H9 (cell line): ENCODE measurements at places on chromosomes 2 and 18.

DNA sequence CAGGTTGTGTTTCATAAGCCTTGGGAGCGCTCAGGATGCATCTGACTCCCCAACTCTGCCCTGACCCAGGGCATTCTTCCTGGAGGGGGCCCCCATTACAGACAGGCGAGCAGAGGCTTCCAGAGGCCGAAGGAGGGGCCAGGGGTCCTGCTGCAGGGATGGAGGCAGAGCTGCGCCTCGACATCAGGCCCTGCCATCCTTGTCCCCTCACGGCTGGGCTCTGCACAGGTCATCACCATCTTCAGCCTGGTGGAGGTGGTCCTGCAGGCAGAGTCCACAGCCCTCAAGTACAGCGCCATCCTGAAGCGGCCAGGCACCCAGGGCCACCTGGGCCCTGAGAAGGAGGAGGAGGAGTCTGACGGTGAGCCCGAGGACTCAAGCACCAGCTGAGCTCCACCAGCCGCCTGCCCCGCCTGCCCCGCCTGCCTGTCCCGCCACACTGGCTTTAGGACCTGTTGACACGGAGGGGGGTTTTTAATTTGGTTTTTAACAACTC lies 42.3 kb upstream of the ALPP start:
- DNase-seq: peak; percentile 25

GRCh38 chr2:97676620-97677019 lies 7.1 kb downstream of the C2orf92 start:
- DNase-seq: no peak

DNA sequence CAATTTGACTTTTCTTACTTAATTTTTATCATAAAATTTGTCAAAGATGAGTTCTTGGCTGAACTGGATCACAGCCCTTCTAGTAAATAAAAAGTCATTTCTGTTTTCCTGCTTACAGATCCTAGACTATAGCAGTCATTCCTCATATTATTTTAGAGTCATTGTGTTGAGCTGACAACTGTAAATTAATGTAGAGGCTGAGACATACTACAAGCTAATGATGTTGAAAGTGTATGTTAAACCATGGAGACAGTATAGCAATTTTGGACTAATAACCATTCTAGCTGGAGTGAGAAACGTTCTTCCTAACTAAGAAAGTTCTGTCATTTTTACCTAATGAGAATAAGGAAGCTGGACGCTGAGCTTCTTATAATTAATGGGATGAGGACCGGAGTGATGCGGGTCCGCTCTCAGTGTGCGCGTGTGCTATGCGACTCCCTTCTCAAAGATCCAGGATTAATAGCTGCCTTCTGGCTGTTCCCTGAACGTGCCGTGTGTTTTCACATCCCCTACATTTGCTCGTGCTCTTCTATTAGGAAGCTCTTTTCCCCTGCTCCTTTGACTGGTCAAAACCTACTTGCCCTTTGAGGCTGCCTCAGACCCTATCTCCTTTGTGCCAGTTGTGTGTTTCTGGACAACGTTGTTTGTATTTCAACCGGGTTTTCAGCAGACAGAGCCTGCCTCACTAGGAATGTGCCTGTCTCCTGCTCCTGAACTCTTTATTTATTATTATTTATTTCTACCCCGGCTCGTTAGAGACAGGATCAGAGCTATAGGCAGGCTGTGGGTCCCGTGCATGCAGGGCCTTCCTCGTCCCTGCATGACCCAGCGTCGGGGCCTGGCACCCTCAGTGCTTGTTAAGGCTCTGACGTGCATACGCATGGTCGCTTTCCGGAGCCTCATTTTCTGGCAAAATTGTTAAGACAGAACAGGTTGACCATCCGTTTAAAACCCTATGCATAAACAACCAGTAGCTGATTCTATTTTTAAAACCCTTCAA lies 182.6 kb downstream of the DCDC2C start:
- DNase-seq: no peak

GRCh38 chr18:40949114-40949950 lies 1005.7 kb upstream of the PIK3C3 start:
- no peak for DNase-seq

DNA sequence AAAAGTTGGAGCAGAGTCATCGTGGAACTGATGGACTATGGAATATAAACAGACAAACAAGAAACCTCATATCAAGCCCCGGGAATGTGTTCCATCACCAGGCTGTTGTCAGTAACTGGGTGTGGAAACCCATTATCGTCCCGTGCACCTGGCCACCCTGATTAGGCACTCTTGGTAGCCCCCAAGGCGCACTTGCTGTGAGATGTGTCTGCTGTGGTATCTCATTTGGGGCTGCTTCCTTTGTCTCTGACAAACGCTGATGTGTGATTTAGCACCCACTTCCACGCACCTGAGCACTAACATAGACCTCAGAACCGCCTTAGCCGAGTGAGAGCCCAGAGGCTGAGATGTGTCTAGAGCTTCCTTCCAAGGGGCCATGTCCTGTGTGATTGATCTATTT lies 96.3 kb downstream of the PRPF40A start:
- no peak for DNase-seq

GRCh38 chr2:20567159-20567925 lies 83.6 kb downstream of the HS1BP3 start:
- DNase-seq: peak; percentile 82

GRCh38 chr18:29726646-29727045 lies 1315.9 kb downstream of the DSC3 start:
- DNase-seq: no peak

DNA sequence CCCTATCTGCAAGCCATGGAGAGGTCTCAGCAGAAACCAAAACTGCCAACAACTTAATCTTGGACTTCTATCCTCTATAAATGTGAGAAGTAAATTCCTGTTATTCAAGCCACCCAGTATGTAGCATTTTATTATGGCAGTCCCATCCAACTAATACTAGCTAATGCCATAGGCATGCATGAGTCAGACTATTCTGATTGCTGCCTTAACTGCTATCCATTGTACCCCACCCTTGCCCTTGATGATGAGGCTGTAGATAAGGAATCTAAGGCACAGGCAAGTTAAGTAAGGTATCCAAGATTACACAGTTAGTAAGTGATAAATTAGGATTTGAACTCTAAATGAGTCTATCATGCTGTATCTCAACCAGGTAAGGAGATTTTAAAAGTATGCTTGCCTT lies 223.0 kb downstream of the UBE2E3 start:
- no peak for DNase-seq

DNA sequence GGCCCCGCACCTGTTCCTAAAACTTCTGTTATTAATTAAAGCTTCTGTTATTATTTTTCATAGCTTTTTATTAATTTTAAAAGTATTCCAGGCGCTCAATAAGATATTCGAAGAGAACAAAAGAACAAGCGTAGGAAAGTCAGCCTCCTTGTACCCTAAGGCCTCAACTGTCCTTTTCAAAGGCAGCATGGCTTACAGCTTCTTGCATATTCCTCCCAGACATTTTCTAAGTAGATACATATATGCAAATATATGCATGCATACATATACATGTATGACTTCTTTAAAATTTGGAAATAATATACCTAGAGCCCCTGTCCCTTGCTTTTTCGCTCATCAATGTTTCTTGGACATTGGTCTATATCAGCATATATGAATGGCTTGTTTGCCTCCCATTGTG lies 12.3 kb downstream of the GPR55 start:
- no peak for DNase-seq

- no peak for DNase-seq
These were observed 162.1 kb downstream of the BCL2 start for GRCh38 chr18:63157293-63158011.

DNA sequence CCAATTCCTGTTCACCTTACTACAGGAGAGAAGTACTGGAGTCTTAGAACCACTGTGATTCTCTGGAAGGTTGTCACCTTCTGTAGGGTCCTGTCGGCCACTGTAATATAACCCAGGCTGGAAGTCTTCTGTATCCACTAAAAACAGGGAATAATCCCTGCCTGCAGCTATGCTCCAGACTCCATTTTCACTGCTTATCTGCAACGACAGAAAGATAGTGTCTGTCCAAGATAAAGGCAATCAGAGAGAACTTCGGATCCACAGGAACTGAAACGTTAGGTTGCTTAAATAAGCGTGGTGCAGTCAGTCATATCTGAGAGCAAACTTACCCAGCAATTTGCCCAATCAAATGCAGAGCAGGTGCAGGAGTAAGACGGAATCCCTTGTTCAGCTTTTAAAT lies 34.2 kb downstream of the ALS2 start:
- no peak for DNase-seq

- DNase-seq: no peak
These were observed 93.5 kb downstream of the COX7A2L start for GRCh38 chr2:42267530-42267929.

GRCh38 chr2:207282916-207283315 lies 117.2 kb upstream of the KLF7 start:
- no peak for DNase-seq

DNA sequence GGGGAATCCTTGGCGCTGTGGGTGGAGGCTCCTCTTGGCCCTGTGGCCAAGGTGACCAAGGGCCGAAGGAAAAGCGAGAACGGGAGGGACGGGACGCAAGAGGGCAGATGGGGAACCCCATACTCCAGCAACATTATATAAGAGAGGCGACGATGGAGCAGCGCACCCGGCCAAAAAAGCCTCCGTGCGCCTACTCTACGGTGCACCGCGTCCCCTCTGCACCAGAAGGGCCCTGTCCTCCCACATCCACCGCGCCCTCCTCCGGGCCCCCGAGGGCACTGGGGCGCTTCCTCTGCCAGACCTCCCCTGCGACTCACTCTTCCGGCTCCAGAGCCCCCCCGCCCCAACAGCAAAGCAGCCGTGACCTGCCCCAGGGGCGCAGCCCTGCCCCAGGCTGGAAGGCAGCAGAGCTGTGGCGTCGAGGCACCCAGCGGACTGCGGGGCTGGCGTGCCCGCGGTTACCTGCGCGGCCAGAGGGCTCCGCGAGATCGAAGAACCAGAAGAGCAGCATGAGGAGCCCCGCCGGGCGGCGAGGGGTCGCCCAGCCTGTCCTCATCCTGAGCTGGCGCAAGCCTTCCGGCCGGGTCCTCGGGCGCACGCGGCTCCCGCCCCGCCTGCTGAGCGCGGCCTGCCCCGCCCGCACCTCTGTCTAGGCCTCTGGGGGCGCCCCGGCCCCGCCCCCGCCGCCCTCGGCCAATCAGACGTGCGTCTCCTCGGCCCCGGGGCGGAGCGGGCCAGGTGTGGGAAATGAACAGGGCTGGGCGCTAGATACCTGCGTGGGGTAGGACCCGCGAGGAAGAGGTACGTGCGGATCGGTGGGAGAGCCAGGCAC lies 106.3 kb upstream of the CD302 start:
- DNase-seq: peak; percentile 94

GRCh38 chr2:126620302-126620701 lies 35.7 kb upstream of the GYPC start:
- no peak for DNase-seq
